Fibroblast of the aortic adventitia (primary cell): ENCODE measurements at places on chromosomes 1 and 21.
A peak's percentile ranks its signal among the peaks of the same experiment; 100 is the strongest.

DNA sequence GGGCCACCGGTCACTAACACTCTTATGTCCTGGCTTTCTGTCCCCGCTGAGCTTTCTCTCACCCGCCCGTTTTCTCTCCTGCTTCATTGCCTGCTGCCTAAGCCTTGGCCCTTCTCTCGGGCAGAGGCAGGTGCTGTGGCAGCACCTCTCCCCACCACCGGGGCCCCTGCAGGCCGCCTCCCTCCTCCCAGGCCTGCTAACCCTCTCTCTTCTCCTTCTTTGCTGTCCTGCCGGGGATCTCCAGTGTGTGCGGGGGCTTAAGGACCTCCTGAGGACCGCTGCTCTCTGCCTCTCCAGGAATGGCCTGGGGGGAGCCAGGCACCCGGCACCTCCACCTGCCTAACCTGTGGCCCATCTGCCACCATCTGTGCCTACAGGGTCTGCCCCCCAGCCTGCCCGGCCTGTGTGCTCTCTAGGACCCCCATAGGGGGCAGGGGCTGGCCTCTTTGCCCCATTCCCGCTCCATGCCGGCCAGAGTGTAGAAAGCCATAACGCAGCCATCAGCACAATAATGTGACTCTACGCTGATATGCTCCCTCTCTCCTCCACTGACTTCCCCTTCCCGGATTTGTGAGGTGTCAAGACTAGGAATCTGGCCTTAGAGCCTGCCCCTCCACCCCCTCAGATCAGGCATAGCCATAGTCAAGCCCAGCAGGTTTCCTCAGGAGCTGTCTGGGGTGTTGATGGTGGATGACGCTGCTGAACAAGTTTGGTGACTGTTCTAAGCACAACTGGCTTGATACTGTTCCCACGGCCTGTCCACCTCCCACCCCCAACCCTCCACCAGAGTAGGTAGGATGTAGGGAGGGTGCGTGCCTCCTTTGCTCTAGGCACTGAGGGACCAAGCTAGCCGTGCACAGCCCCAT, 6.1 kb upstream of the SFN start:
- no peak for DNase-seq

DNA sequence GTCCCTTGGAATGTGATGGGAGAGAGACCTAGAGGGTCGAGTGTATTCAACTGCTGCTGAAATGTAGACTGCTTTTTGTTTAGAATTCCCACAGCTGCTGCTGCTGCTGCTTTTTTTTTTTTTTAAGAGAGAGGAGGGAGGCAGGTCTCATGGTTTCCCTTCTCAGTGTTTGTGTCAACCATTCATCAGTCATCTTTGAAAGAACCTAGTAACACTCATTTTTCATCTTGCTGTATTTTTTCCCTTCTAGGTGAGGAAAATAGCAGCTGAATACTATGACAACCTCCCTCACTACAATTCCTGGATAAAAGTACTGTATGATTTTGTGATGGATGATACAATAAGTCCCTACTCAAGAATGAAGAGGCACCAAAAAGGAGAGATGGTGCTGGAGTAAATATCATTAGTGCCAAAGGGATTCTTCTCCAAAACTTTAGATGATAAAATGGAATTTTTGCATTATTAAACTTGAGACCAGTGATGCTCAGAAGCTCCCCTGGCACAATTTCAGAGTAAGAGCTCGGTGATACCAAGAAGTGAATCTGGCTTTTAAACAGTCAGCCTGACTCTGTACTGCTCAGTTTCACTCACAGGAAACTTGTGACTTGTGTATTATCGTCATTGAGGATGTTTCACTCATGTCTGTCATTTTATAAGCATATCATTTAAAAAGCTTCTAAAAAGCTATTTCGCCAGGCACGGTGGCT, 9.2 kb downstream of the DEGS1 start:
- DNase-seq = no peak

GRCh38 chr1:66415281-66415680, 118.7 kb upstream of the SGIP1 start:
- DNase-seq = no peak

- DNase-seq = no peak
Measured at GRCh38 chr1:25243907-25244306, 3.3 kb downstream of the RSRP1 start.

- peak; percentile 99 for DNase-seq
Measured at GRCh38 chr1:77832901-77833300, 53.5 kb downstream of the MIGA1 start.

GRCh38 chr1:179297105-179297378, 3.4 kb downstream of the SOAT1 start:
- DNase-seq = no peak

GRCh38 chr1:165834229-165834628, 6.8 kb downstream of the UCK2 start:
- no peak for DNase-seq
